ENCODE measurements at places on chromosomes 6 and 20.

GRCh38 chr6:106771822-106772221 is 142.4 kb downstream of the QRSL1 start:
- DNase-seq = no peak

DNA sequence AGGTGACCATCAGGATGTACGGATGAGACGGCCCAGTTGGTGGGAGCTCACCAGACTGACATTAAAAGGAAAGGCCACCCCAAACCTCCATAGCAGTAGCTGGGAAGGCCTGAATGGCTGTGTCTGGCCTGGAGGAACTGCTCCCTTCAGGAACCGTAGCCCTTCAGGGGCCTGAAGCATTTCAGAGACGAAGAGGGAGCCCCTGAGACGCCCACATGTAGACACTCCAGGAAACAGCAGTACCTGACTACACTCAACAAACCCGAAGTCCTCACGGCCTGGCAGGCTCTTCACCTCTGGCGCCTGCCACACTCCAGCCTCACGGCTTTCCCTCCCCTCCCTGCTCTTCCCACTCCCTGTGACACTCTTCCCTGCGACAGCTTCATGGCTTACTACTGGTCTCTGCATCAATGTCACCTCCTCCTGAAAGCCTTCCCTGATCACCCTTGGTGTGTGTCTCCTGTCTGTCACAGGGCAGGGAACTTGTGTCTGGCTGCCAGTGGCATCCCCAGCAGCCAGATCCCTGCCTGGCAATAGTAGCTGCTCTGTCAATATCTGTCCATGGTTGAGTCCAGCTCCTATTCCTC is 14.6 kb upstream of the STX16 start:
- no peak for DNase-seq

DNA sequence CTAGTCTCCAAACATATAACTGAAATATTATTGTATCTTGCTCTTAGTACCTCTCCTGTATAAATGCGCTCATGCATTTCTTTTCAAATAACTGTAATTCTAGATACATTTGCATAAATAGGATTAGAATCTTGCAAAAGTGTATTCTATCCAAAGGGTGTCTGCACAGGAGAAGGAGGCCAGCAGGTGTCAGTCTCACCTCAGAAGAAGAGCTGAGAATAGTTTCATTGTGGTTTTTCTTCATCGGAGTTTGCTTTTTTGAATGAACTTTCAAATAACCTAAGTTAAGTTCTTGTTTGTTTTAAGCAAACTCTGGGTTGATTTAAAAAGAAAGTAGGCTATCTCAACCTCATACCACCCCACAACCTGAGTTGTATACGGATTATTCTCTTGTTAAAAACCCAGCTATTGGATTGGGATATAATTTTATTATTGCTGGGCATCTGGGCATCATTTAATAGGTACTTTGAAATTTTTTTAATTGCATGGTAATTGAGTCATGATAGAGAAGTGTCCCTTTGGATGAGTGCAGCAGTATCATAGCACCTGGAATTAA is 125.0 kb upstream of the MLIP start:
- peak; percentile 51 for DNase-seq

DNA sequence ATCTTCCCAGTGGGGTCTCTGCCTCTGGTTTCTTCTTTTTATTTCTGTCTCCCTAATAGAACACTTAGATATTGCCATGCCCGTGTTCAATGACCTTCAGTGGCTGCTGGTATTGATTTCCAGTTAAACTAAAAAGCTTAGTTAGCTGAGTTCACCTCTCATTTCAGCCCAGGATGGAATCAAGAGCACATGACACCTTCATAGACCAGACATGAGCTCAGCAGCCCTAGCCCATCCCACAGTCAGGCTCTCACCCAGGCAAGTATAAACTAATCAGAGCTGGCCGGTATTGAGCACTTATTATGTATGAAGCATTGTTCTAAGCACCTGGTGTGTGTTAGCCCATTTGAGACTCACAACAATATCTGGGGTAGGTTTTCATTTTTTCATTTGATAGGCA is 33.7 kb upstream of the PLEKHG1 start:
- DNase-seq = no peak

DNA sequence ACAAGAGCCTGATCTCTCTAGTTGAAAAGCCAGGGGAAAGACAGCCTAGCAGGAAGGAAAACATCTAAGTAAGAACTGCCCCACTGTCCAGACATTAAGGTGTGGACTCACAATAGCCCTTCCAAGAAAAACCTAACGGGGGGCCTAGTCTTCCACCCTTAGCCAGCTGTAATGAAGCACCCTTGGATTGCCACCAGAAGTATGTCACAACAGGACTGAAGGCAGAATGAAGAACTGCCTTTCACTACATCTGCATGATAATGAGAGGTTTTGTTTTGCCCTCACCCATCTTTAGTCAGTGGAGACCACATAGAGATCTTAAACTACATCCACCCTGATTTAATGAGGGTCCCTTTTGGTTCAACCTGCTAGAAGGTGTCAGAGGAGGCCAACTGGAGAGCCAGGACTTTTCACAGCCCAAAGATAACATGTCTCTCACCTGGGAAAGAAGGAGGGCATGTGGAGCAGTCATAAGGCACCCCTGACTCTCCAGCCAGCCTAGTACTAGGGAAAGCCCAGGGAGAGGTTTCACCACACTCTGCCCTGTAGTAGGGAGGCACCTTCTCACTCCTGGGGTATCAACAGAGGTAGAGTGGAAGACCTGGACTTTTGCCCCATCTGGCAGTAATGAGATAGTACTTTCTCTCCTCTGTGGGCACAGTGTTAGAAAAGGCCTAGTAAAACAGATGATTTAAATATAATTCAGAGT is 1017.4 kb upstream of the MANEA start:
- DNase-seq = no peak

- DNase-seq = no peak
These were observed 1259.8 kb upstream of the GJE1 start for GRCh38 chr6:140872885-140873284.

DNA sequence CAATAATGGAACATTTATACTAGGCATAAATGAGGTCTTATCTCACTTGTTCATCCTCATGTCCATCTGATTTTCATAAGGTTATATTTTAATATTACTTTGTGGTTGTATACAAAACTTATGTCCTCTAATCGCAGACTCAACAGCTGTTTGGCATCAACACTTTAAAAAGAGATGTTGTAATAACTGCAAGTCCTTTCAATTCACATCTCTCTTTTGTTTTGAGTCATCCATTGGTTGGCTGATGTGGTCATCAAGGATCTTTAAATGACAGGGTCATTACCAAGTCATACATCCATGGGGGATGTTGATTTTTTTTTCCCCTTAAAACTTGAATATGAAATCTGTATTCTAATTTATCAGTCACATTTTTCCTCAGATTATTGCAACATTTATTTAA is 299.4 kb upstream of the NRSN1 start:
- DNase-seq = no peak

DNA sequence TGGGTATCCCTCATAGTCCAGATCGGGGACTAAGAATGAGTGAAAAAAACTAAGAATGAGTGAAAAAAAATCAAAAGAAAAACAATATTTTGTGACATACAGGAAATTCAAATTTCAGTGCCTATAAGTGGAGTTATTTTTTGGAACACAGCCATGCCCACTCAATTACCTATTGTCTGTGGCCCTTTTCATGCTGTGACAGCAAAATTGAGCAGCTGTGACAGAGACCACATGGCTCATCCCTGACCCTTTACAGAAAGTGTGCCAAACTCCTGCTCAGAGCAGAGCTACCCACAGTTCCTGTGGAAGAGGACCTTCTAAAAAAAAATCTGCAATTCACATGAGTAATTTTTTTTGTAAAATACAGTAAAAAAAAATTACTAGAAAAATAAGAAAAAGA is 1.4 kb downstream of the NCR2 start:
- no peak for DNase-seq

DNA sequence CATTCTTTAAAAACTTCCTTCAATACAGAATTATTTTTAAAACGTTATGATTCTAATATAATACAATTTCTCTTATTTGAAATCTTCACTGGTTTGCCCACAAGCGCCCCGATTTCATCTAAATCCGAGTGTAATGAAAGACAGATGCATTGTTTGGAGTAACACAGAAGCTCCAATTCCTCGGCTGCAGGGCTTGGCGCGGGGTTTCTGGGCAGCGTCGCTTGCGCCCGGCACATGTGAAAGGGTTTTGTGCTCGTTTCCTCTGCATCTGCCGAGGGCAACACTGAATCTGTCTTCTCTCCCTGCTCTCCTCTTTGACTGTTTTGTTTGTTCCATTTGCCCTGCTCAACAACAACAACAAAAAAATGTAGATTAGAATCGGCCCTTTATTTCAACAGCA is 248.6 kb upstream of the QKI start:
- no peak for DNase-seq

GRCh38 chr6:55286824-55287223 is 40.4 kb upstream of the GFRAL start:
- no peak for DNase-seq

DNA sequence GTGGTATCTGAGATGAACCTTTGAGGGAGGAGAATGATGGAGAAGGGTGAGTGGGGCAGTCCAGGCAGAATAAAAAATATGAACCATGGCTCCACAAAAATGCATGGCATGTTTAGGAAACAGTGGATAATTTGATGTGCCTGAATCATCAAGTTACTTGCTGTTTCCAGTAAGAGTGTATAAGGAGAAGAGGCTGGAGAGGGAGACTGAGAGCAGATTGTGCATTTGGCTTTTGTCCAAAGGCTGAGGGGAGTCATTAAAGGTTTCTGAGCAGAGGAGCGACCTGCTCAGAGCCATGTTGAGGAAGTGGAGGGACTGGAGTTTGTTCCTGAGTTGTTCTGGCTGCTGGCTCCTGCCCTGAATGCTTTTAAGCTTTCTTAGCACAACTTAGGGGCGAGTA is 6.1 kb downstream of the MMP24 start:
- DNase-seq = no peak

GRCh38 chr6:138503881-138504680 is 4.8 kb upstream of the NHSL1 start:
- DNase-seq = no peak

GRCh38 chr6:130482645-130483390 is 117.0 kb downstream of the TMEM200A start:
- no peak for DNase-seq

GRCh38 chr6:12051861-12052368 is 39.8 kb downstream of the HIVEP1 start:
- DNase-seq = no peak

DNA sequence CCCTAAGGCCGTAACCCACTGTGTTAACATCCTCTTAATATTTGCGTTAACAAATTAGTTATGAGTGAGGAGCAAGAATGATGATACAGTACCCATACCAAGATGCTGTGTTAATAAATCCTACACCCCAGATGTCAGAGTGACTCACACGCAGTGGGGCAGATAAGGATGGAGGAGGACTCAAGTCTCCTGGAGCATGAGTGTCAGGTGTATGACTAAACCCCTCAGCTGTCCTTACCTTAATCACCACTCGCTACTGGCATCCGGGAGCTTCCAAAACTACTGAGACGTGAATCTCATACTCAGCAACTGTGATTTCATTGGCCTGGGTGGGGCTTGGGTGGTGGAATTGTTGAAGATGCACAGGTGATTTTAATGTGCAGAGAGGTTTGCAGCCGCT is 131.3 kb upstream of the MTHFD1L start:
- no peak for DNase-seq

- no peak for DNase-seq
These were observed 2.9 kb upstream of the RAB22A start for GRCh38 chr20:58306421-58307261.

Measured in kidney capillary endothelial cell (primary cell).